ENCODE measurements at places on chromosomes 5 and 9.

DNA sequence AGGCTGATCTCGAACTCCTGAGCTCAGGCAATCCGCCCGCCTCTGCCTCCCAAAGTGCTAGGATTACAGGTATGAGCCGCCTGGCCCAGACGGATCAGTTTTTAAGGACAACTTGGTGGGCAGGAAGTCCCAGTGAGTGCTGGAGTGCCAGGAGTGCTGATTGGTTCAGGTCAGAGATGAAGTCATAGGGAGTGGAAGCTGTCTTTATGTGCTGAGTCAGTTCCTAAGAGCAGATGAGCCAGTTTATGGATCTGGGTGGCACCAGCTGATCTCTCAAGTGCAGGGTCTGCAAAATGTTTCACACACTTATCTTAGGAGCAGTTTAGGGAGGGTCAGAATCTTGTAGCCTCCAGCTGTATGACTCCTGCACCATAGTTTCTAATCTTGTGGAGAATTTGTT is 292.1 kb upstream of the ELAVL2 start:
- DNase-seq: no peak

DNA sequence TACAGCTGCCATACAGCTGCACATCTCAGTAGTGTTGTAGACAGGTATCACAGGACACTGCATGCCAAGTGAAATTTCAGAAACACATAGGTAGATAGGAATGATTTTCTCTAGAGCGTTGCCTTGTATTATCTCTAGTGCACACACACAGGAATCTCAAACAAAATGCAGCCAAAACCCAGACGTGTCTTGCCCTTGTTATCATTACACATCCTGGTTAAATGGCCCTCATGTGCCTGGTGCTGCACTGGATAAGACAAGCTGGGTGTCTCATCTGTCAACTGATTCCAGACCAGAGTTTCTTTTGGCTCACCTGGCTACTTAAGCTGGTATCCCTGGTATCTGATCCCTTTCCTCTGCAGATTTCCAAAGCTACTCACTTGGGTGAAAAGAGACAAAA is 59.7 kb downstream of the SAXO1 start:
- DNase-seq: no peak

- DNase-seq: no peak
Observed at GRCh38 chr5:64775291-64775690, 6.6 kb downstream of the CWC27 start.

- DNase-seq: no peak
Observed at GRCh38 chr9:77438653-77439052, 209.5 kb downstream of the GNA14 start.

- DNase-seq: no peak
Observed at GRCh38 chr9:120571443-120572257, 8.3 kb downstream of the CDK5RAP2 start.

DNA sequence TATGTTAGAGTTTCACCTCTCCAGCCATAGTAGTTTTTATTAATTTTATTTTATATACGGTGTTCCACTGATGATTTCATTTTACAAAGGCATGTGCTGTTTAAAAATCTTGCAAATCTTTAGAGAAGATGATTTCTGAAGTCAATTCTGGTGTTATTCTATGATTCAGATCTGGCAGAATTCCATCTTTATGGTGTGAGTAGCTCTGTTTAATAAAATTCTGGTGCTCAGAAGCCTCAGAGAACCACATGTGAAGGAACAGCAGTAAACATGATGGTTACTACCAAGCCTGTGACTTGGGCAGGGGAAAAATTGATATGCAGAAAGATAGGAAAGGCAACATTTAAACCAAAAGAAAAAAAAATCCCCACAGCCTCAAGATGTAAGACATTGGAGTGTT is 299.7 kb downstream of the NPR3 start:
- DNase-seq: no peak

DNA sequence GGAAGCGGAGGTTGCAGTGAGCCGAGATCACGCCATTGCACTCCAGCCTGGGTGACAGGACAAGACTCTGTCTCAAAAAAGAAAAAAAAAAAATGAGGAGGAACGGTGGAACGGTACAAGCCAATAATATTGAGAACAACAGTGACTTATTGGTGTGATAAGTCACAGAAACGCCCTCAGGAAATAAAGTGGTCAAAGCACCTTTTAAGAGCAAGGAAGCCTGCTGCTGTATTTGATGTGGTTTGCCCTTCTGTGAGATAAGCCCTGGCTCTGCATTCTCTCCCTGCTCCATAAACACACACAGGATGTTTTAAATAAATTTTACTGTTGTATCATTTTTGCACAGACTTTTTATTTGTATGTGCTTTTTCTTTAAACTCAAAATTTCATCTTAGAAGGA is 269.9 kb upstream of the MSX2 start:
- no peak for DNase-seq
